Skeletal muscle cell (primary cell): ENCODE measurements at places on chromosomes 6 and 20.

- DNase-seq: no peak
Observed at GRCh38 chr6:146209942-146210341, 181.1 kb downstream of the GRM1 start.

DNA sequence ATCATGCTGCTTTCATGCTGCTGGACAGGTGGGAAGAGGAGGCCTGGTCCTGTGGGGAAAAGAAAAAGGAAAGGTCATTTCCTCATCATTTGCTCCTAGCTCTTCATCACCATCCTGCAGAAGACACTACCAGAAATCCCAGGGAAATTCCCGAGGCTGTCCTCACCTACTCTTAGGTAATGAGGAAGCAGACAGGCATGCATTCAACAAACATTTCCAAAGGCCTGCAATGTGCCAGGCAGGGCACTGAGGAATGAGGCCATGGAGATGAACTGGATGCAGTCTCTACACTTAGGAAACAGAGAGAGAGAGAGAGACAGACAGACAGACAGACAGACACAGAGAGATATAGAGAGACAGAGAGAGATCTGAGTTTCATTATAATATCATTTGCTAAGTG is 83.0 kb upstream of the MRPS10 start:
- DNase-seq: no peak

- DNase-seq: no peak
Observed at GRCh38 chr6:121940728-121941127, 458.7 kb upstream of the HSF2 start.

GRCh38 chr6:43817192-43817591 is 47.2 kb downstream of the VEGFA start:
- DNase-seq: no peak

DNA sequence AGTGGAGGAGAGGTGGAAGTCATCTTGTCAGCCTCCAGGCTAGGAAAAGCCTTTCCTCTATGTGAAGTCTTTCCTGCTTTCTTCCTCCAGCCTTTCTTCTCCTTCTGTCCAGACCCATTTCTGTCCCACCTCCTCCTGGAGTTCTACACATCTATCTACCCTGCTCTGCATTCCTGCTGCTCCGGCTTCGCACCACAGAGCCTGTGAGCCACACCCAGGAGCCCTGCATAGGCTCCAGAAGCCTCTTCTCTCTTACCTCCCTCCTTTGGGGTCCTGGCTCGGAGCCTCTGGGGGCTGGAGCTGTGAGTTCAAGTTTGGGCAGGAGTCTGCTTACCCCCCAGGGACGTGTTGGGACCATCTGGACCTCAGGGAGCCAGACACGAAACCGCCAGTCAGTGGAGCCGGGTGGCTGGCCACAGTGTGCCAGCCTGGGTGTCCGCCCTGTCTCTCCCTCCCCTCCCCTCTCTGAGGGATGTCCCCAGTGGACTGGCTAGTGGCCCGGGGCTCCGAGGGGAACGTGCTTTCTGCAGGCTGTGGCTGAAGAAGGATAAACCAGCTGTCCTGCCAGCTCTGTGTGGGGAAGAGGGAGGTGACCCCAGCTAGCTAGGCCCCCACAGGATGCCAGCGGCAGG is 99.2 kb downstream of the VEGFA start:
- DNase-seq: no peak

DNA sequence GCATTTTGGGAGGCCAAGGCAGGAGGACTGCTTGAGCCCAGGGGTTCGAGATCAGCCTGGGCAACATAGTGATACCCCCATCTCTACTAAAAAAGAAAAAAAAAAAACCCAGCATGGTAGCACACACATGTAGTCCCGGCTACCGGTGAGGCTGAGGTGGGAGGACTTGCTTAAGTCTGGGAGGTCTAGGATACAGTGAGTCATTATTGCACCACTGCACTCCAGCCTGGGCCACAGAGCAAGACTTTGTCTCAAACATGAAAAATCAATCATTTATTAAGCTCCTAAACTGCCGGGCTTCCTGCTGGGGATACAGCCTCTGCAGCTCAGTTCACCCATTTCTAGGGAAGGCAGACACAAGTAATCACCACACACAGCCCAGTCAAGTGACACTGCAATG is 7.3 kb upstream of the USP45 start:
- no peak for DNase-seq

DNA sequence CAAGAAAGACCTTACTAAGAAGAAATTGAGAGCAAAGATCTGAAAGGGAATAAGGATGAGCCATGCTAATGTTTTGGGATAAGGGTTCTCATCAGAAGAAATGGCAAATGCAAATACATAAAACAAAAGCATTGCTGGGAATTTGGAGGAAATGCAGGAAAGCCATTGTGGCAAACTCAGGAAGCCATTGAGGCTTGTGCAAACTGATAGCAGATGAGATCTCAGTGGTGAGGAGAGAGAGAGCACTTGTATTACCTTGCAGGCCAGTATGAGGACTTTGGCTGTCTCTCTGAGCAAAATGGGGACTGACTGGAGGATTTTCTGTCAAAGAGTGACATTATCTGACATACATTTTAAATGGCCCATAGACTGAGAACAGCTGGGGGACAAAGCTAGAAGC is 103.0 kb downstream of the ADGRB3 start:
- DNase-seq: no peak

GRCh38 chr6:168557512-168557911 is 116.5 kb downstream of the SMOC2 start:
- no peak for DNase-seq

GRCh38 chr6:144415835-144416237 is 130.7 kb downstream of the UTRN start:
- peak; percentile 85 for DNase-seq

- no peak for DNase-seq
Observed at GRCh38 chr6:89045576-89045975, 35.0 kb upstream of the PNRC1 start.

- DNase-seq: peak; percentile 69
Observed at GRCh38 chr20:35619196-35620095, 3.8 kb downstream of the SPAG4 start.

DNA sequence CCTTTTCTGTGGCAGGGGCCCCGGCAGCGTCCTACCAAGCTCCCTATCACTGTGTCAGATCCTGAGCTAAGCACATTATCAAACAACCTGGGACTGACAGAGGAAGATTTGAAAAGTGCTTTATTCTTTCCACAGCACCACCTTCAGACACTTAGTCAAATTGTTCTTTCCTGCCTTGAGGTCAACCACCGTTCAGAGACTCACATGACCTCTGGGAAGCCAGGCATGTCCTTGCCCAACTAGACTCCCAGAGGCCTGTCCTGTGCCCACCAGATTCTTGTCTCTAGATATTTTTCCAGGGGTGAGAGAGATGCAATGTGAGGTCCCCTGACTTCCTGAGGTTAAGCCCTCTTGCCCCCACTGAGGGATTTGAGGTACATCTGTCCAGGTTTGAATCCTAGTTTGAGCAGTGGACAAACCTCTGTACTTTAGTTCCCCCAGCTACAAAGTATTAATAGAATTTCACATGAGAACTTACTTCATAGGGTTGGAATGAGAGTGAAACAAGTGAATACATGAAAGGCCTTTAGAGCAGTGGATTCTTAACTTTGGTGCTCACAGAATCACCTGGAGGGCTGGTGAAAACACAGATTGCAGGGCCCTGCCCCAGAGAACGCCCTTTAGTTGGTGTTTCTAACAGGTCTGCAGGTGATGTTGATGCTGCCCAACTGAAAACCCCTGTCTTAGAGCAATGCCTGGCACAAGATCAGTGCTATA is 179.8 kb downstream of the CLIC5 start:
- no peak for DNase-seq

DNA sequence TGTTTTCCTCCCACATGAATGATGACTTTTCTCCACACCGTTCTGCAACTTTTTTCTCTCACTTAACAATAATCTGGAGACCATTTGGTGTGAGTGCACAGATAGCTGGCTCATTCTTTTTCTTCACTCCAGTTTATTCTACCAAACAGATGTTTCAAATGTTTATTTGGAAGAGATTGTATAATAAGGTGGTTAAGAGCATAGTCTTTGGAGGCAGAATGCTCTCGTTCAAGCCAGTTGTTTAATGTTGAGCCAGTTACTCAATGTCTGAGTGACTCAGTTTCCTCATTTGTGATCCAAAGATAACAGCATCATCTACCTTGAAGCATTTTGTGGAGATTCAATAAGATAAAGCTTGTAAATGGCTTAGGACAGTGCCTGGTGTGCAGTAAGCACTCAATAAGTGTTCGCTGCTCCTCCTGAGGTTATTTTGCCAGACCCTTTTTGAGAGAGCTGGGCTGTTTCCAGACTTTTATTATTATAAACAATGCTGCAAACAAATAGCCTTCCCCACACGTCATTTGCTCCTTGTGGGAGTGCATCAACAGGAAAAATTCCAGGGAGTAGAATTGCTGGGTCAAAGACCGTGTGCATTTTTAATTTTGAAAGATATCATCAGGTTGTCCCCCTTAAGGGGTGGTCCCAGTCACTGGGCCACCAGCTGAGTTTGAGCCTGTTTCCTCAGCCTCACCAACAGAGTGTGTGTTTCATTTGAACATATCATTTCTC is 70.6 kb downstream of the VEGFA start:
- DNase-seq: no peak

DNA sequence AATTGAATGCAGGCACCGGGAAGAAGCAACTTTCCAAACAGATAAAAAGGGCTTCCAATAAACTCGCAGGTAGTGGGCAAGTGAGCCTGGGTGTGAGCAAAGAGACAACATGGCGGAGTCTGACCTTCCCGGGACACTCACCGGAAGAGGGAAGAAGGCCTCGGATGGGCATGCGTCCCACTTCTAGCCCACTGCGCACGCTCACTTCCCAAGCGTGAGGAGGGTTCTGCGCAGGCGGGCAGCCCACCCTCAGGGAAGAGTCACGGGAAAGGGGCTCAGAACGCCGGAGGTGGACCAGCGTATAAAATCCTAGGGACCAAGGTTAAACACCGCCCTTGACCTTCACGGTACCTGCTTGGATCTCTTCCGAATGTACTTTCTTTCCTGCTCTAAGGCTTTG is 95.5 kb upstream of the AFDN start:
- DNase-seq: no peak

GRCh38 chr6:158329531-158329930 is 17.3 kb downstream of the TULP4 start:
- no peak for DNase-seq

GRCh38 chr20:17023036-17023435 is 203.8 kb upstream of the PCSK2 start:
- DNase-seq: no peak

DNA sequence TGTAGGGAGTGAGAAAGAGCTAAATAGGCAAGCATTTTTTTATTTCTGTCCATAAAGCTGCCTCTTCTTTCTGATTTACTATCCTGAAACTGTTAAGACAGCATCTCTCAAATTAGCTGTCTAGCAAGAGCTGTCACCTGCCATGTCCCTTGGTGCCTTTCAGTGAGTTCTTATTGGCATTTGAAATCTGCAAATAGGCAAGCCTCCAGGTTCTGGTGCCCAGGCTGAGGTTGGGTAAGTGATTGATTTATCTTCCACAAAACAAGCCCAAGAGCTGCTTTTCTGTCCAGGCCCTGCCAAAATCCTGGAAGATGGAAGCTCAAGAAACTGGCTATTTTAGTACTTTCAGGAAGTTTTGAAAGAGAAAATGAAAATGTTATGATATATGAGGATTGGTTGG is 22.4 kb downstream of the MANEA start:
- DNase-seq: no peak

DNA sequence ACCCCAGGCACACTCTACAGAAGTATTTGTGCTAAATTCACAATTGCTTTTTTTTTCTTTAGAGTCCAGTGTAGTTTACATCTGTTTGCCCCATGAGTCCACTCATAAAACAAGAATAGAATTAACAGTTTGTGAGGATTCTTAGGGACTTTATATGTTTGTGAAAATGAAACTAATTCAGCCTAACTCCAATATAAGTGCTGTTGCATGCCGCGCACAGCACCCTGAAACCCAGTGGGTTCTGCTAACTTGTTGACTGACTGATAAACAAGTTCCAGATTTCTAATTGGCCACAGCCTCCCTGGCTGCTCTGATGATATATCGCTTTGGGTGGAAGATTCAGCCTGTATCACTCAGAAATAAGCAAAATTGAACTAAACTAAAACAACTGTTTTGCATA is 561.4 kb downstream of the PKHD1 start:
- no peak for DNase-seq

DNA sequence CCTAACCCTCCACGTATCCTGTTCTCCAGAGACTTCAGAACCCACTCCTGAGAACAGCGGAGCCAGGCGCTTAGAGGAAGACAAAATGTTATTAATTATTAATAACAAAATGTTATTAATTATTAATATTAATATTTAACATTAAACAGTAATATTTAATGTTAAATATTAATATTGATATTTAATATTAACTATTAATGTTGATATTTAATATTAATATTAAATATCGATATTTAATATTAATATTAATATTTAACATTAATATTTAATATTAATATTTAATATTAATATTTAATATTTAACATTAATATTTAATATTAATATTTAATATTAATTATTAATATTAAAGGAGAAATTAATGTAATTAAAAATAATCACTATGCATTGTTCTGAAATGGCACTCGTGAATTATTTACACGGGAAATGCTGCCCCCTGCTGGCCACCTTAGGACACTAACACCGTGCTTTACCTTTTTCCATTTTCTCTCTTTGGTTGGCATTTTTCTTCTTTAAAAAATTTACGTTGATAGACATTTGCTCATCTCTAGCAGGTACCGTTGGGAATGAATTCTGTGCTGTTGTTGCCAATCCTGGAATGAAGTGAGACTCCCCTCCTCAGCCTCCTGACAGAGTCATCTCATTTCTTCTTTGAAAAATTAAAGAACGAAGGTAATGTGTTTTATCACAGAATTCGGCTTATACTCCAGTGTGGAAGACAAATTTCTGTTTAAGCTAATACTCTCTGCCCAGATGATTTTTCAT is 7.5 kb upstream of the GGTLC1 start:
- DNase-seq: no peak

DNA sequence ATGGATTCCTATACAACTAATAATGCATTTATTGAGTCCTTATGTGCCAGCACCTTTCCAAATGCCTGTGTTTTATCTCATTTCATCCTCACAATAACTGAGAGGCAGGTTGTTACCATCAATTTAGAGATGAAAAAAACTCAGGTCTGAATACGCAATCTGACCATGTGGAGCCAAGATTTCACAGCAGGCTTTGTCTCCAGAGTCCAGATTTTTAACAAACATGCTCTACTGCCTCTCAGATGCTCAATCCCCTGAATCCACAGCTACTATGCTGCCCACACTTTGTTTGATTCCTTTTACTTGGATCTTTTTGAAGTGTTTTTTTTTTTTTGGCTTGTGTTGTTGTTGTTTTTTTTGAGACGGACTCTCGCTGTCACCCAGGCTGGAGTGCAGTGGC is 46.8 kb downstream of the B4GALT5 start:
- DNase-seq: no peak
